ENCODE measurements at places on chromosomes 12 and 14. TPM values are rescaled to one million over a fixed set of nuclear protein-coding genes. Genes with fewer than 3 reads are reported as not detected.
A peak's percentile ranks its signal among the peaks of the same experiment; 100 is the strongest.

CAPS2 gene
- 11.3 TPM for total RNA-seq

TBX5 gene
- total RNA-seq, result 34.5 TPM

NYNRIN gene
- 10.8 TPM for total RNA-seq

KLHL33 gene
- 0.92 TPM for total RNA-seq

KRT8 gene
- total RNA-seq, result 504 TPM

SPIC gene
- total RNA-seq, result not detected

GALNT8 gene
- 0.98 TPM for total RNA-seq

CCDC175 gene
- not detected for total RNA-seq

HRK gene
- total RNA-seq, result not detected

VRK1 gene
- 10.1 TPM for total RNA-seq

- DNase-seq, result peak; percentile 55
These were observed 102.1 kb downstream of the DYRK2 start for GRCh38 chr12:67750513-67751183.

DNA sequence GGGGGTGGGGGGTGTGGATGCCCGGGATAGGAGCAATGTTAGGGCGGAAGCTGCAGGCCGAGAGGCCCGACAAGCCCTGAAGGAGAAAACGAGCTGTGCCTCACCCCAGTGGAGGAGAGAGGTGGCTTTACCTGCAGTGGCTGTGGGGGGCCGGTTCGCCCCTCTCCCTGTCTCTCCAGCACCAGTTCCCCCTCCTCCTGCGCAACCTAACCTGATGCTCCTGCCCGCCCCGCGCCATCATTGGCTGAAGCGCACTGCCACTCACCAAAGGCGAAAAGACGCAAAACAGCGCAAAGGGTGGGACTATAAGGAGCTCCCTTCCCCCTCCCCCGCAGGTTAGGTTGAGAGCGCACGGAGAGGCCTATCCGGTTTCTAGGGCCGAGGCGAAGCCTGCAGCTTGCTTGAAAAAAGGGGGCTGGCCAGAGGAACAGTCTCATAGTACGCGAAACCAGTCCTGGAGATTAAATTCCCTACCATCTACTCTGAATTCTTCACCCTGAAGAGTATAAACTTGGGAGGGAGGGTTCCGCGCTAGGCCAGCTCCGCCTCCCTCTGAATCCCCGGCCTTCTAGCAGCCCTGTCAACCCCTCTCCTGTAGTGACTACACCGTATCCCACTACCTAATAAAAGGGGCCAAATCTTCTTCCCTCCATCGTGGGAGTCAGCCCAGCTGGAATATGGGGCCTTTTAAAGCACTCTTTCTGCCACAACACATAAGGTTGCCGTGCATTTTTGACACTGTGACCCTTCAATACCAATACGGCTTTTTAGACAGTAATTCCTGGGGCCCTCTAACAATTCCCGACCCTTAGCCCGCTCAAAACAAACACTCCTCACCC lies 18.6 kb downstream of the CHD8 start:
- DNase-seq, result peak; percentile 99

- no peak for DNase-seq
These were observed 161.8 kb downstream of the KIF26A start for GRCh38 chr14:104299993-104300761.

- DNase-seq, result no peak
These were observed 52.2 kb downstream of the TMTC1 start for GRCh38 chr12:29731591-29731990.

- no peak for DNase-seq
These were observed 29.9 kb upstream of the SLC38A2 start for GRCh38 chr12:46402451-46402850.

DNA sequence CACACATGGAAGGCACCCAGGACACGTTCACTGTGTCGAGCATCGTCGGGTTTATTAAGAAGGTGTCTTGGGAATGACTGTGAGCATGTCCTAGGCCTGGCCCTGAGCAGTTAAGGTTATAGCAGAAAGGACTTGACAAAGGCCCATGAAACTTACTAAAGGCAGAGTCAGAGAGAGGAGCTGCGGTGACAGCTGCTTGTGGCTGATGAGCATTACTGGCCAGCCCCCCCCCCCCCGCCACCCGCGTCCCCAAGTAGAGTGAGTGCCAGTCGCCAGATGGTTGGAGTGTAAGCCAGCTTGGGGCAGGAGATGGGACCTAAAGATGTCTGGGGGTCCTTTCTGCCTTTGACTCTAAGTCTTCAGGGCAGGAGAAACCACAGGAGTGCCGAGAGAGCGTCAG lies 169.9 kb downstream of the TSPAN9 start:
- no peak for DNase-seq

- DNase-seq, result no peak
These were observed 160.6 kb upstream of the SYT1 start for GRCh38 chr12:78703820-78704525.

- no peak for DNase-seq
These were observed 77.5 kb upstream of the ATP2A2 start for GRCh38 chr12:110203546-110203945.

DNA sequence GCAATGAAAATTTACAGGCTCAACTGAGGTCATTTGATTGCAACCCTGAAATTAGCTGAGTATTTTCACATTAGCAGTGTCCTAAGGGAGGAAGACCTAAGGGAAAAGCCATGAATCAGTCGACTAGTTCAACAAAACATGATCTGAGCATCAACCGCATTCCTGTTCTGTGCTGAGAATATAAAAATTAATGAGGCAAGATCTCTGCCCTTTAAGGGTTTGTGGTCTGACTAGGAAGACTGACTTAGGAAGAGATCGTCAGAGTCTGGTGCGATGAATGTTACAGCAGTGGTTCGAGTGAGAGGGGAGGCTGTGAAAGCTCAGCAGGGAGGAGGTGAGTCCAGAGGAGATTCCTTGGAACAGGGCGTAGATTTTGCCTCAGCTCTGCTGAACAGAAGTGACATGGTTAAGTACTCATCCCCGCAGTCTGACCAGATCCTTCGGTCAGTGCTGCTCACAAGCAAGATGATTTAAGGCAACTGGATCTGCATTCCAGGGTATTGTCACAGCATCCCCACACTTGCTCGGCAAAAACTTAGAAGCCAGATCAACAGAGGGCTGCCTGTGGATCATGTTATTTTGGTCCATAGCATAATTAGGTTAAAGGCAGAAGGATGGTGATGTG lies 49.6 kb downstream of the BMAL2 start:
- peak; percentile 77 for DNase-seq

DNA sequence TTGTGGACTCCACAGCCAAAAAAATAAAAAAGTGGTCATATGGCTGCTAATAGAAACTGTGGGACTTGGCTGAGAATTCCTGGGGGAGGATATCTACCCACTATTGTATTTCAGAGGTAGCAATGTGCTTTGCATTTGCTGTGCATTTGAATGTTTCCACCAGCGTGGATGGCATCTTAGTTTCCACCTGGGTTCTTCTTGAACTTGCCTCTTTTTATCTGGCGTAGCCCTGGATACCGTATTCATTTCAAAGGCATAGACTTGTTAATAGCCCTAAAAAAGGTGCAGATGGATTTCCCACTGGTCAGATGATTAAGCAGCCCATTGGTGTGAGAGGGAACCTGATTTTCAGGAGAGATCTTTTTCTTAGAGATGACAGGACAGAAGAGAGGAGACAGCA lies 1.9 kb upstream of the MYF5 start:
- no peak for DNase-seq

DNA sequence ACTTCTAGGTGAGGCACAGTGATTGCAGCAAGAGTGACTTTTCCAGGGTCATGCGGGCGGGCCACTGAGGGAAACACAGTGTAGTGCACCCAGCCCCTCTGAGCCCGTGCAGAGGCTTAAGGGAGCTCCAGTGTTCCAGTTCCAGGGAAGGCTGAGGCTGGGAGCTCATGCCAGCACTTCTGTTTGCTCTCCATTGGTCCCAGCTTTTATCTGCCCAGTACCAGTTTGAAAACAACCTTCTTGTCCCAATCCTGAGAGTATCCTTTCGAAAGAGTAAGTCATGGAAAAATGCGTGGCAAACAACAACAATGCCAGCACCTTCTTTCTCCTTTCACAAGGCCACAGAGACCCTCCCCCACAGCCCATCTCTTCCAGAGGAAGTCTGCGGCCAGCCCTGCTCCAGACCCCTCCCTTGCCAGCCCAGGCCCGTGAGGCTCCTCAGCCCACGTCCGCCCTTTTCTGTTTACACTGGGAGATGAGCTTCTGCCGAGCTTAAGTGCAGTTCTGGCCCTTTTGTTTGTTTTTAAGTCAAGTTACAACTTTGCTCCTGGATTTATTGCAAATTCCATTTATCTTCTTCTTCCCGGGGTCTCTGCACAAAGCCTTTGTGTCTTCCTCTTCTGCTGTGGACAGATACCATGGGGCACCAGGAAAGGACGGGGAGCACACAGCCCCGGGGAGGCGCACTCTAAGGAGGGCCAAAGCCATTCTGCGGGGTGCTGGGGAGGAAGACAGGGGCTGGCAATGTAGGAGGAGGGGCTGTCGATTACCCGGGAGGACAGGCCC lies 185.6 kb downstream of the ZFP36L1 start:
- DNase-seq, result no peak
